ENCODE measurements at places on chromosomes 4 and X.

- no peak for DNase-seq
Observed at GRCh38 chr4:82780752-82781231, 17.8 kb downstream of the SCD5 start.

DNA sequence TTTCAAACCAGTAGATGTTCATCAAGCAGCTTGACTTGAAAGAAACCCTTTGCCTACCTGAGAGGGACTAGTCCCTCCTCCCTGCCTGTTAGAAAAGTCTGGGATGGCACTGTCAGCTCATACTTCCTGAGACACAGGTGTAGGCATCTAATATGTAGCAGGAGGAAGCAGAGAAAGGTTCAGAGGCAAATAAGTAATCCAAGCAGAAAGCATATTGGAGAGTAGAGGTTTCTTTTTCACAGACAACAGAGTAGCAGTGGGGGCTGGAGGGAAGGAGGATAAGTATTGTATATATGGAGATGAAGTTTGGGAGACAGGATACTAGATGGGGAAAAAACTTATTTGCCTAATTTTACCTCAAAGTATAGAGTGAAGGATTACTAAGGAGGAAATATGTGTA, 81.5 kb downstream of the FNIP2 start:
- no peak for DNase-seq

DNA sequence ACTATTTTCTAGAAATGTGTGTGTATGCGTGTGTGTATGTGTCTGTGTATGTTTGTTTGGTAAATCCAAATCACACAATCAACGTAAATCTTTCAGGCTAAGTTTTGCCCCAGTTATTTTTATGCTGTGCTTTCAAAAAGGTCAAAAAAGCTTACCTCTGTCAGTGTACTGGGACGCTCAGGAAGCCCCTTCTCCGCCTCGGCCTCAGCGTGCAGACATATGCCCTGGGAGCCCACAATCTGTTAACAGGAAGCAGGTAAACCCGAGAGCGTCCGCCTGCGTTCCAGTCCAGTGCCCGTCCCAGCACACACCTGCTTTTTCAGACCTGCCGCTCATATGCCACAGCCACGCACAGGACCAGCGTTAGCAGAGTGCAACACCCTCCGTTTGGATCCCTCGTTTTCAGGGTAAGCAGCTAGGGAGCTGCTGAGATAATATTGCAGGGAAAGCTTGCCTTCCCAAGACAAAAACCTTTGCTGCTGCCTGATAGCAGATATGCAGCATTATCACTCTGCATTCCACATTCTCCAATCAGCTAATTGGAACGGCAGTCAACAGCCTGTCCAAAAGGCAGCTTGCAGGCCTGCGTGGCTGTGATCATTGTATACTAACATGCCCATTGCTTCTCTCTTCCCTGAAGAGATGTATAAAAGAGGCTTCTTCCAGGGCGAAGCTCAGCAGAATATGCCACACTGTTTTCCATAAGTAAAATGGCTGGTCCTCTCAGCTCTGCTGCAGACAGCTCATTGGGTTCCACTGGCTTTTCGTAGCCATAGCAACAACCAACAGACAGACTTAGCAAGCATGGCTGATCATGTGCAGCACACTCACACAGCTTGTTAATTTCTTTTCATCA, at the start of gene SORBS2:
Gene SORBS2 (minus strand): TSS at position 686 of the 856 bp plus-strand sequence. CDS start 121,623 bp downstream, outside the sequence.
- DNase-seq = peak; percentile 67

GRCh38 chrX:47181301-47181700, 12.3 kb upstream of the UBA1 start:
- no peak for DNase-seq

GRCh38 chr4:3516061-3516835, 16.0 kb downstream of the LRPAP1 start:
- no peak for DNase-seq

DNA sequence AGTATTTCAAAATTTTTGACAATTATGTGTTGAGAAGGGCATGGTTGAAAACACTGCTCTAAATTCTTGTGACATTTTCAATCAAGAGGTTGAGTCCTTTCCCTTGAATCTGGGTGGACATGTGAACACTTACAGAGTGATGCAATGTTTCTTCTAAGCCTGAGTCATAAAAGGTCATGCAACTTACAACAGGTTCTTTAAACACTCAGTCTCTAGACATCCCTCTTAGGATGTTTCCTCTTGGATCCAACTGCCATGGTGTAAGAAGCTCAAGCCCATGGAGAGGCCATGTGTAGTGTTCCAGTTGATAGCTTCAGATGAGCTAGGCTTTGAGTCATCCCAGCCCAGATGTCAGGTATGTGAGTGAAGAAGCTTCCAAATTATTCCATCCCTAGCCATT, 232.2 kb upstream of the MAOA start:
- DNase-seq = no peak

DNA sequence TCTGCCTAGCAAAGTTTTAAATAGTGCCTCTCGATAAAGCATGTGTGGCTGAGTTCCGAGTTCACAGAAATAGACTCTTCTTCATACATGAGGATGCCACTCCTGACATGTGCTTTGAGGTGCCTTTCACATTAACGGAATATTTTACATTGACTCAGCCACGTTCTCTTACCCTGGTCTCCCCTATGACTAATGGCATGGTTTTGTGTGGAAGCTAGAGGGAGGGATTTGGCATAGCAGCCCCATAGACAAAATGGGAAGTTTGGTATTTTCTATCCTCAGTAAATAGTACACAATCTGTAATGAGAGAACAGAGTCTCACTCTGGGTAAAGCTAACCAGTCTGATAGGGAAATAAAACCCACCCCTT, 68.9 kb downstream of the PCDH19 start:
- DNase-seq = no peak

- no peak for DNase-seq
Observed at GRCh38 chr4:123408471-123409084, 12.0 kb downstream of the SPRY1 start.

DNA sequence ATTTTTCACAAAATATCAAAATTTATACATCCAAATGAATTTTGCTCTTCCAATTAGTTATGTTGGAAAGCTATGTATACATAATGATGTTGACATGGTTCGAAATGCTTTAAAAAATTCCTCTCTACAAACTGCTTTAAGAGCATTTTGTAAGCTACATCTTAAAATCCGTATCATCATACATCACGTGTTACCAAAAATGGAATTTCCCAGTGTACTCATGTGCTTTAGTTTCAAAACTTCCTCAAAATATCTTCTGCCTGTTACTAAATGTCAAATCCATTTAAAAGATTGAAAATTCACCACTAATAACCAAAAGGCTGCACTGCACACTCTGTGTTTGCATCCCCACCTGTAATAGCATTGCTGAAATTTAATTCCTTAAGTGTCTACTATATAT, 87.9 kb downstream of the WDFY3 start:
- no peak for DNase-seq

Measured in B cell (primary cell).